ENCODE measurements at places on chromosomes 11 and 22.
A peak's percentile ranks its signal among the peaks of the same experiment; 100 is the strongest.

- no peaks in the 10 kb centered on the region for H3K36me3 ChIP-seq
- H3K27ac ChIP-seq: no peak overlapping the region
- H3K4me1 ChIP-seq: no peaks in the 10 kb centered on the region
- H3K27me3 ChIP-seq: no peaks in the 10 kb centered on the region
- H3K4me3 ChIP-seq: no peak overlapping the region
- no peak for DNase-seq
Observed at GRCh38 chr11:132126973-132127899, 756.8 kb downstream of the NTM start.

- H3K27ac ChIP-seq: no peak overlapping the region
- no peaks in the 10 kb centered on the region for H3K36me3 ChIP-seq
- H3K27me3 ChIP-seq: peaks cover 8% of the 10 kb centered on the region
Observed at GRCh38 chr11:78943841-78944240, 369.2 kb upstream of the NARS2 start.

- peak overlapping the region; percentile 86 for H3K4me3 ChIP-seq
- H3K27me3 ChIP-seq: no peaks in the 10 kb centered on the region
- peaks cover 80% of the 10 kb centered on the region for H3K4me1 ChIP-seq
- no peak for DNase-seq
- H3K27ac ChIP-seq: peak overlapping the region; percentile 95
- peaks cover 71% of the 10 kb centered on the region for H3K36me3 ChIP-seq
Observed at GRCh38 chr11:118885831-118886565, 2.3 kb downstream of the CXCR5 start.

DNA sequence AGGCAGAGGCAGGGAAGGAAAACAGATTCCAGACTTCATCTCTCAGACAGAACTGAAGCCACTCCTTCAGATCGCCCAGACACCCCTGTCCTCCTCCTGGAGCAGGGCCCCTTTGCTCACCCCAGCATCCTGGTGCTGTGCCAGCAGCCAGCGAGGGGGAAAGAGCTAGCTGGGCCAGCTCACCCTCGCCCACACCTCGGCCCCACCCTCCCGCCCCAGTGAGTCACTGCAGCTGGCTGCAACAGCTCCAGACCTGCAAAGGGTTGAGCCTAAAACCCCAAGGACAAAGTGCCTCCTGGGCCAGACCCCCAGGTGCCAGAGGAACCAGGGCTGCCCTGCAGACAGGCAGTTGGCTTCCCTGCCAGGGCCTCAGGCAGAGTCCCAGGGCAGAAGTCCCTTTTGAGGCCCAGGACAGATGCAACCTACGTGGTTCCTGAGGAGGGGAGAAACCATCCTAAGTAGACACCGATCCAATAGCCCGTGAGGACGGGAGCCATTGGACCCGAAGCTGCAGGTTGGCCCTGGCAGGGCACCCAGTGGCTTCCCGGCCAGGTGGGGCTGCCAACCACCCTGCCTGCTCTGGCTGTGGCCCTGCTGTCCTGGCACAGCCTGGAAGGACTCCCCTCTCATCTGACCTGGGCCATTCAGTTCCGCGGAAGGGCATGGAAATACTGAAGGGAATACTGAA is 7.2 kb downstream of the AHNAK start:
- no peaks in the 10 kb centered on the region for H3K27me3 ChIP-seq
- peaks cover 31% of the 10 kb centered on the region for H3K36me3 ChIP-seq
- peaks cover 79% of the 10 kb centered on the region for H3K4me1 ChIP-seq
- H3K27ac ChIP-seq: peak overlapping the region; percentile 51
- peak overlapping the region; percentile 50 for H3K4me3 ChIP-seq

- peak overlapping the region; percentile 91 for H3K4me3 ChIP-seq
- DNase-seq: no peak
- H3K36me3 ChIP-seq: peaks cover 8% of the 10 kb centered on the region
- no peaks in the 10 kb centered on the region for H3K27me3 ChIP-seq
- peaks cover 60% of the 10 kb centered on the region for H3K4me1 ChIP-seq
Observed at GRCh38 chr11:118923721-118924587, 1.8 kb downstream of the BCL9L start.

DNA sequence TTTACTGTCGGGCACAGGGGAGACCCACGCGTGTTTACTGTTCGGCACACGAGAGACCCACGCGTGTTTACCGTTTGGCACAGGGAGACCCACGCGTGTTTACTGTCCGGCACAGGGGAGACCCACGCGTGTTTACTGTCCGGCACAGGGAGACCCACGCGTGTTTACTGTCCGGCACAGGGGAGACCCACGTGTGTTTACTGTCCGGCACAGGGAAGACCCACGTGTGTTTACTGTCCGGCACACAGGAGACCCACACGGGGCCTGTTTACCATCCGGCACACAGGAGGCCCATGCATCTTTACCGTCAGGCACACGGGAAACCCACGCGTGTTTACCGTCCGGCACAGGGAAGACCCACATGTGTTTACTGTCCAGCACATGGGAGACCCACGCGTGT is 525.1 kb downstream of the BRD1 start:
- no peaks in the 10 kb centered on the region for H3K4me1 ChIP-seq
- H3K36me3 ChIP-seq: no peaks in the 10 kb centered on the region
- H3K4me3 ChIP-seq: no peak overlapping the region
- H3K27me3 ChIP-seq: peaks cover 32% of the 10 kb centered on the region
- no peak for DNase-seq
- H3K27ac ChIP-seq: no peak overlapping the region

- H3K4me3 ChIP-seq: no peak overlapping the region
- H3K27ac ChIP-seq: peak overlapping the region; percentile 25
- H3K4me1 ChIP-seq: peaks cover 25% of the 10 kb centered on the region
- H3K27me3 ChIP-seq: no peaks in the 10 kb centered on the region
- DNase-seq: peak; percentile 70
- H3K36me3 ChIP-seq: peaks cover 11% of the 10 kb centered on the region
Observed at GRCh38 chr22:30286813-30287647, 2.3 kb downstream of the CASTOR1 start.

DNA sequence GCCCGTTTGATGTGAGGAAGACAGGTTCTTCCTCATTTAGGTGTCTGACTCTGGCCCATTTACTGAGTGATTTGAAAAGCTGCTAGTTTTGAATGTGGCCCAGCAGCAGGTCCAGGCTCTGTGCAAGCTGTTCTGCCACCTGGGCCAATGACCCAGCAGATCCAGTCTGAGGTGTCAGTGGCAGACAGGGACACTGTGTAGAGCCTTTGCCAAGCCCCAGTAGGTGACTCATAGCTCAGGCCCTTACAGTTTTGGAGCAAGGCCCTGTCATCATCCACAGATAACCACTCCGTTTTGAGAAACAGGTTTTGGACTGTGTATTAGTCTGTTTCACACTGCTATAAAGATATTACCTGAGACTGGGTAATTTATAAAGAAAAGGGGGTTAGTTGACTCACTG is 23.9 kb downstream of the TSPAN32 start:
- peaks cover 9% of the 10 kb centered on the region for H3K36me3 ChIP-seq
- H3K4me3 ChIP-seq: no peak overlapping the region
- H3K4me1 ChIP-seq: no peaks in the 10 kb centered on the region
- H3K27ac ChIP-seq: no peak overlapping the region
- DNase-seq: no peak

GRCh38 chr11:114348200-114349191 is 51.8 kb downstream of the C11orf71 start:
- peaks cover 5% of the 10 kb centered on the region for H3K27me3 ChIP-seq
- H3K4me3 ChIP-seq: no peak overlapping the region
- peak; percentile 10 for DNase-seq

DNA sequence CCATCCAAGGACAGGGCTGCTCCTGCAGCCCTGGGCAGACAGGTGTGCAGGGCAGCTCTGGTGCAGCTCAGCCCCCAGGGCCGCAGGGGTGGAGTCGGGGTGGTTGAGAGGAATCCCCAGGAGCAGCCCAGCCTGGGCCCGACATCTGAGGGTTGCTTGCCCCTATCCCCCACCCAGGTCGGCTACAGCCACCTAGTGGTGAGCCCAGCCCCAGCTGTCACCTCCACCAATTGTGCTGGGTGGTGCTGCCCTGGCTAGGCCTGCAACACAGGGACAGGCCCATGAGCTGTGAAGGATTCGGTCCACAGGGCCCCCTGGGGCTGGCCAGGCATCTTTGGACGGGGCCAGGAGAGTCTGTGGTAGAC is 29.6 kb downstream of the RTN4R start:
- no peak overlapping the region for H3K27ac ChIP-seq
- peak; percentile 48 for DNase-seq
- peaks cover 32% of the 10 kb centered on the region for H3K4me1 ChIP-seq
- no peaks in the 10 kb centered on the region for H3K36me3 ChIP-seq

DNA sequence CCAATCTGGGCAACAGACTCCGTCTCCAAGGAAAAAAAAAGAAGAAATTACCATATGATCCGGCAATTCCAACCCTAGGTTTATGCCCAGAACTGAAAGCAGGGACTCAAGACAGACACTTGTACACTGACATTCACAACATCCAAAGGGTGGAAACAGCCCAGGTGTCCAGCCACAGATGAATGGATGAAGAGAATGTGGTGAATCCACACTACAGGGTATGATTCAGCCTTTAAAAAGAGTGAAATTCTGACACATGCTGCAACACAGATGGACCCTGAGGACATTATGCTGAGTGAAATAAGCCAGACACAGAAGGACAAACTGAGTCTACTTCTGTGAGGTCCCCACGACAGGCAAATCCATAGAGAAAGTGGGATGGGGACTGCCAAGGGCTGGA is 43.9 kb downstream of the SGSM3 start:
- H3K4me3 ChIP-seq: peak overlapping the region; percentile 73
- DNase-seq: no peak
- peaks cover 50% of the 10 kb centered on the region for H3K4me1 ChIP-seq
- no peaks in the 10 kb centered on the region for H3K27me3 ChIP-seq

DNA sequence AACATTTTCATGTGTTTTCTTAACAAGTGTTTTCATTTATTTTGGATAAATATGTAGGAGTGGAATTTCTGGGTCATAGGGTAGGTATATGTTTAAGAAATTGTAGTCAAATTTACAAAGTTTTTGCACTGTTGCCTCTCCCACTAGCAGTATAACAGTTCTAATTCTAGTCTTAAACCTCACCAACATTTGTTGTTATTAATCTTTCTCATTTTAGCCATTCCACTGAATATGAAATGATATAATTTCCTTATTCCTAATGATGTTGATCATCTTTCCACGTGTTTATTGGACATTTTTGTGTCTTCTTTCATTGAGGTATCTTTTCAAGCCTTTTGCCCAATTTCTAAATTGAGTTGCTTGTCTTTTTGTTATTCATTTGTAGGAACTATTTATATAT is 62.0 kb downstream of the C11orf91 start:
- no peak for DNase-seq
- no peak overlapping the region for H3K27ac ChIP-seq
- H3K4me3 ChIP-seq: no peak overlapping the region
- peaks cover 2% of the 10 kb centered on the region for H3K4me1 ChIP-seq
- H3K36me3 ChIP-seq: no peaks in the 10 kb centered on the region

GRCh38 chr22:41474872-41475451 is 6.0 kb downstream of the ACO2 start:
- H3K4me3 ChIP-seq: no peak overlapping the region
- no peak for DNase-seq
- peaks cover 43% of the 10 kb centered on the region for H3K36me3 ChIP-seq
- no peaks in the 10 kb centered on the region for H3K27me3 ChIP-seq
- H3K4me1 ChIP-seq: peaks cover 96% of the 10 kb centered on the region

- no peak for DNase-seq
- H3K27ac ChIP-seq: no peak overlapping the region
- no peaks in the 10 kb centered on the region for H3K27me3 ChIP-seq
- H3K4me3 ChIP-seq: no peak overlapping the region
- no peaks in the 10 kb centered on the region for H3K36me3 ChIP-seq
- no peaks in the 10 kb centered on the region for H3K4me1 ChIP-seq
Observed at GRCh38 chr11:28860893-28861292, 752.7 kb downstream of the METTL15 start.

DNA sequence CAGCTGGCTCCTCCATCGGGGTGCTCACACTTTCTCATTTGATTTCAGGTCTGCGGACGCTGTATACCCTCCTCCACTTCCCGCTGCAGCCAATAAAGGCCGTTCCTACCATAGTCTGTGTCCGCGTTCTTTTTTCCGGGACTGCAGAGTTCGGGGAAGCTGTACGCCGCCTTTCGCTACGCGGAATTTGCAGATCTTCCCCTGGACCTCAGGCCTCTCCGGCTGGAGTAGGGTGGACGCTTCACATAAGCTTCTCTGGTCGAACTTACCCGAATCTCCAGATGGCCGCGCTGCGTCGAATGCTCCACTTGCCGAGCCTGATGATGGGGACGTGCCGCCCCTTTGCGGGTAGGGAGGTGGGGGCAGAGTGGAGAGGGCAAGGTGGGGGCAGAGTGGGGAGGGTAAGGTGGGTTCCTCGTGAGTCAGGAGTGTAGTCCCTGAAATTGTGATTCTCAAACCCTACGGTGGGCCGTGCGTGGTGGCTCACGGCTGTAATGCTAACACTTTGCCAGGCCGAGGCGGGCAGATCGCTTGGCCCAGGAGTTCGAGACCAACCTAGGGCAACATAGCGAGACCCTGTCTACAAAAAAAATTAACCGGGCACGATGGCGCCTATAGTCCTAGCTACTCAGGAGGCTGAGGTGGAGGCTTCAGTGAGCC is 617 bp downstream of the CSKMT start:
- H3K4me1 ChIP-seq: peaks cover 26% of the 10 kb centered on the region
- peak overlapping the region; percentile 97 for H3K4me3 ChIP-seq
- peak; percentile 28 for DNase-seq

- peaks cover 12% of the 10 kb centered on the region for H3K36me3 ChIP-seq
- no peak for DNase-seq
- peak overlapping the region; percentile 44 for H3K27ac ChIP-seq
- H3K4me1 ChIP-seq: peaks cover 60% of the 10 kb centered on the region
Observed at GRCh38 chr11:95093548-95093947, 3.9 kb downstream of the ENDOD1 start.

GRCh38 chr11:14340721-14341120 is 18.3 kb downstream of the RRAS2 start:
- H3K27me3 ChIP-seq: no peaks in the 10 kb centered on the region
- peak overlapping the region; percentile 5 for H3K27ac ChIP-seq
- peaks cover 82% of the 10 kb centered on the region for H3K4me1 ChIP-seq
- DNase-seq: no peak
- H3K36me3 ChIP-seq: peaks cover 50% of the 10 kb centered on the region

- peaks cover 18% of the 10 kb centered on the region for H3K4me1 ChIP-seq
- DNase-seq: peak; percentile 82
- H3K4me3 ChIP-seq: peak overlapping the region; percentile 96
Observed at GRCh38 chr11:66855574-66856495, 1.0 kb upstream of the LRFN4 start.

GRCh38 chr22:44279069-44279360 is 33.7 kb downstream of the SHISAL1 start:
- no peak overlapping the region for H3K4me3 ChIP-seq
- no peak overlapping the region for H3K27ac ChIP-seq
- DNase-seq: no peak
- peaks cover 59% of the 10 kb centered on the region for H3K27me3 ChIP-seq
- peaks cover 5% of the 10 kb centered on the region for H3K4me1 ChIP-seq

GRCh38 chr11:108780119-108780518 is 115.2 kb downstream of the DDX10 start:
- peaks cover 24% of the 10 kb centered on the region for H3K36me3 ChIP-seq
- peak overlapping the region; percentile 39 for H3K27ac ChIP-seq
- no peaks in the 10 kb centered on the region for H3K27me3 ChIP-seq
- no peak overlapping the region for H3K4me3 ChIP-seq
- H3K4me1 ChIP-seq: peaks cover 16% of the 10 kb centered on the region
- no peak for DNase-seq

Data from stimulated activated naive B cell treated with anti-CD40 and anti-IgM and Interleukin-4, amounts not matched to agents 10 μg/mL and 1 μg/mL and 100 μg/mL, for 72 hours (primary cell).